ENCODE measurements at places on chromosomes 16 and 17.

DNA sequence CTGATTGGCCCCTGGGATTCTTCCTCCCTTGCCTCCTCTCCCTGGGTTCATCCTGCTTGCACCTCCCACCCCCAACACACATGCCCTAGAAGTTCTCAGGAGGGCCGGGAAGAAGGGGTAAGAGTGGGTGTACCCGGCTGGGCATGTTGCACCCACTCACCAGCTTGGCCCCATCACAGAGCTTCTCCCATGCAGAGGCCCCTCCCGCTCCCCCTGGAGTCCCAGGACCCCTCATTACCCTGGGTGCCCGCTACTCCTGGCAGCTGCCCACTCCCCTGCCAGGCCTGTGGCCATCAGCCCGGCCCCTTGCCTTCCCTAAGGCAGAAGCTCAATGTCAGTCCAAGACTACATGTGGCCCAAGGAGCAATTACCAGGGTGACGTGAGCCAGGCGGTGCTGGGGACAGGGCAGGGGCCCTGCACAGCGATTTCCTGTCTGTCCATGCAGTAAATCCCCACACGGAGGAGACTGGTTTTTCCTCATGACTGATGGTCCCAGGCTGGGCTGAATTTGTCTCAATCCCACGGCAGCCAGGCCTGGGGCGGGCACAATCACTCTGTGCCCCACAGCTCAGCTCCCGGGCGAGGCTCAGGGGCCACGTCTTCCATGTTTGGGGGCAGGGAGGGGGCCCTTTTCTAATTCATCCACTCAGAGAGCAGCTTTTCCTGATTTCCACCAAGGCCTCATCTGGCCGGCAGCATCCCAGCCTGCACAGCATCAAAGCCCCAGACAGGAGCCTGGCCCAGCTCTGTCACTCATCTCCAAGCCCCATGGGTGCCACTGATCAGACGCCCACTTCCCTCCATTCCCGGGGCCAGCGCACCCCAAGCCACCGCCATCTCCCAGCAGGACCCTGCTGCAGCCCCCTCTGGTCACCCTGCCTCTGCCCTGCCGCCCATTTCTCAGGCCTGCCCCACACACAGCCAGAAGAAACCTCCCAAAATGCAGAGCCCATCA is 234.7 kb downstream of the KATNIP start:
- no peak for DNase-seq

DNA sequence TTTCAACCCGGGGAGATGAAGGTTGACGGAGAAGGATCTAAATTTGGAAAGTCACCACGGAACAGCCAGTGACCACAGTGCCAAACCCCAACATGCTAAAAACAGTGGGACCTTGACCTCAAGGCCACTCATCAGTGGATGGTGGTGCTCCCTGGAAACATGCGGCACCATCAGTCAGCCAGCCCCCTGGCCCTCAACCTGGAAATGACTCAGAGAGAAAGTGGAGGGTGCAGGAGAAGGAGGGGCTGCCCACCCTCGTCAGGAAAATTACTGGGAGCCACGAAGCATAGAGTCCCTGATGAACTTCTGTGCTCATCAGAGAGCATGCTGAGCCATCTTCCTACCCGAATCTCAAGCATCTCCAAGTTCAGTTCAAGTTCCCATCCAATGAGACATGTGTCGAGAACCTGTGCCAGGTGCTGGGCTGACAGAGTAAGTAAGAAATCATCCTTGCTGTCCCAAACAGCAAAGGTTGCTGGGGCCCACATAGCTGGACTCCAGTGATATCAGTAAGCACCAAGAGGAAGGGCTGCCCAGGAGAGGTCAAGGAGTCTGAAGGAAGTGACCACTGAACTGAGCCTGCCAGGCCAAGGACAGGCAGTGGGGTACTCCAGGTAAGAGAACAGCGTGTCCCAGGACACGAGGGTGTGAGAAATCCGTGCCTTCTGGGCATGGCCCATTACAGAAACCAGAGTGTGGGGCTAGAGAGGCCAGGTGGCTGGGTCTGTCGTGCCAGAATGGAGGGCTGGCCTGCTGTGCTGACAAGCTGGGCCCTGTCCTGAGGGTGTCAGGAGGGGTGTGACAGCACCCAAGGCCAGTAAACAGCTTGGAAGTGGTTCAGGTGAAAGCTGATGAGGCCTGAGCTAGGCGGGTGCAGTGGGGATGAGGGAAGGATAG is 5.2 kb downstream of the PECAM1 start:
- no peak for DNase-seq

- DNase-seq = no peak
Measured at GRCh38 chr17:8186446-8186786, 3.6 kb downstream of the BORCS6 start.

- no peak for DNase-seq
Measured at GRCh38 chr17:41534899-41535546, 6.9 kb upstream of the KRT19 start.

DNA sequence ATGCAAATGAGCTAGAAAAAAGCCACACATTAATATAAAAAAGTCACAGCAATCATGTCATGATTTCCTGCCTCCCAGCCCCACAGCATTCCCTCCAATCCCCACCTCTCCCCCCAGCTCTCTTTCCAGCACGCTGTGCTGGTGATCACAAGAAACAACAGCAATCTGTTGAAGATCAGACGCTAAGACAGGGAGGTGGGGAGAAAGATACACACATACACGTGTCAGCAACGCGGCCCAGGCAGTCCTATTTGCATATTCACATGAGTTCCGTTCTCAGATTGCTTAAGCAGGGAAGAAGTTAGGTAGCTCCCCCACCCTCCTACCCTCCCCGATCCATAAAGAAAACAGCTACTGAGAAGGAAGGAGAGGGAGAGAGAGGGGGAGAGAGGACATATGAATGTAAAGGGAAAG is 405.5 kb upstream of the PSMD7 start:
- no peak for DNase-seq

GRCh38 chr17:71516149-71516548 is 604.7 kb upstream of the SOX9 start:
- DNase-seq = no peak

GRCh38 chr17:45688353-45688752 is 95.8 kb upstream of the CRHR1 start:
- no peak for DNase-seq

DNA sequence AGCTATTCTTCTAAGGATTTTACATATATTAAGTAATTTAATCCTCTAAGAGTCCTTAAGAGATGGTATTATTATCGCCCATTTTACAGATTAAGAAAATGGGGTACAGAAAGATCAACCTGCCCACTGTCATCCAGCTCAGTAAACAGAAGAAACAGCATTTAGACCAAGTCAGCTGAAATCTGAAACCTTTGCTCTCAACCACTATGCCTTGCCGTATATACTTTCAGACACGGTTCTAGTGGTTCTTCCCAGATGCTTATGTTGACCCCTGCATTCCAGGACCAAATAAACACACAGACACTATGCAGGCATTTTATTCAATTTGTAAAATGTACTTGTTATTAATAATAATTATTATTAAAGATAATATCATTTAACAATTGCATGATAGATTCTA is 854.8 kb downstream of the KCNJ2 start:
- DNase-seq = no peak

- no peak for DNase-seq
Measured at GRCh38 chr17:53191878-53192277, 630.8 kb upstream of the KIF2B start.

- DNase-seq = no peak
Measured at GRCh38 chr17:62948370-62948769, 17.7 kb upstream of the TANC2 start.

DNA sequence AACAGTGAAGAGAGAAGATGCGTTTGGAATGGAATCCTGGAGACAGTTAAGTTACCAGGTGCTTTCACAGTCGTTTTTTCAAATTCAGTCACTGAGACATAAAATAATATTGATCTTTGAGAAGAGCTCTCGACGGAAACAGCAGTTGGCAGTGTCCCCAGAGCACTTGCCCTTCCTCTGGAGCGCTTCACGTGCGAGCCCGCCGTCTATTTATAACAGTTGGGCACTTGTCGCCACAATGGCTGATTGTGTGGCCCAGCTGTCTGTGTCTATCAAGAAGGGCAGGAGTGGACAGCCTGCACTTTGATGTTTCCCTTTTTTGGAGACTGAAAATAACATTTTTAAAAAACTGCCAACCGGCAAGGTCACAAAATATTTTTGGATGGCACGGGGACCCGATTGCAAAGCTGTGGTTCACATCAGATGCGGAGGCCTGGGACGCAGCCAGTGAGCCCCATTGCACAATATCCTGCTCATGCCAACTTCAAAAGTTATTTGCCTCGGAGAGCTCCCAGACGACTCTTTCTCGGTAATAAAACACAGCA is 62.9 kb downstream of the ADCY9 start:
- peak; percentile 94 for DNase-seq

DNA sequence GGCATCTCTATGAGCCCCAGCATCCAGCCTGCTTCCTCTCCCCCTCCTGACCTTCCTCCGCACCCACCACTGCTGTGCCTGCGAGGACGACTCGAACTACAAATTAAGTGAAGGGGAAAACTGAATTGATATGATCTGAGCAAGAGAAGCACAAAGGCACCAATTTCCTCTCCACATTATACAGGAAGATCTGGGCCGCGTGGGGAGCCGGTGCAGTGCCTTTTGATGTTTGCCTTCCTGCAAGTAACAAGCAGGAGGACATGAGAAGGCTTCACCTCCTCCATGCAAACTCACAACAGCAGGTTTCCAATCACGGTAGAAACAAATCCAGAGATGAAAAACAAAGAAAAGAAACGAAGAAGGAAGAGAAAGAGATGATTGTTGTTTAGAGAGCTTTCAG is 57.8 kb upstream of the MMP2 start:
- DNase-seq = no peak

DNA sequence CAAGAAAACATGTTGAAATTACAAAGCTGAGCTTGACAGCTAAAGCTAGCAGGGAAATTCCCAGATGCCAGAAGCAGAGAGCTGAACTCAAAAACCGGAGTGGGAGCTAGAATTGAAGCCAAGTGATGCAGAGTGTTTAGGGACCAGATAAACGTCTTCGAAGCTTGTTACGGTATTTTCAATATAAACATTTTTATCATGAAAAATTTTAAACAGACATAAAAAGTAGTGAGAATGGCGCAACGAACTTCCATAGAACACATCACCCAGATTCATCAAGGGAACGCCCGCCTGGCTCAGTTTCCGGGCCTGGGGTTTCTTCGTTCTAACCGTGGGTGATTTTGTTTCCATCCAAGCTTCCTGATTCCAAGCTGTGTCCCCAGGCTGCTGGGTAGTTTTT is 18.1 kb downstream of the SPNS2 start:
- no peak for DNase-seq

GRCh38 chr17:48385319-48385718 is 44.7 kb downstream of the SKAP1 start:
- DNase-seq = no peak

GRCh38 chr17:8753136-8753975 is 5.0 kb downstream of the SPDYE4 start:
- DNase-seq = peak; percentile 64

DNA sequence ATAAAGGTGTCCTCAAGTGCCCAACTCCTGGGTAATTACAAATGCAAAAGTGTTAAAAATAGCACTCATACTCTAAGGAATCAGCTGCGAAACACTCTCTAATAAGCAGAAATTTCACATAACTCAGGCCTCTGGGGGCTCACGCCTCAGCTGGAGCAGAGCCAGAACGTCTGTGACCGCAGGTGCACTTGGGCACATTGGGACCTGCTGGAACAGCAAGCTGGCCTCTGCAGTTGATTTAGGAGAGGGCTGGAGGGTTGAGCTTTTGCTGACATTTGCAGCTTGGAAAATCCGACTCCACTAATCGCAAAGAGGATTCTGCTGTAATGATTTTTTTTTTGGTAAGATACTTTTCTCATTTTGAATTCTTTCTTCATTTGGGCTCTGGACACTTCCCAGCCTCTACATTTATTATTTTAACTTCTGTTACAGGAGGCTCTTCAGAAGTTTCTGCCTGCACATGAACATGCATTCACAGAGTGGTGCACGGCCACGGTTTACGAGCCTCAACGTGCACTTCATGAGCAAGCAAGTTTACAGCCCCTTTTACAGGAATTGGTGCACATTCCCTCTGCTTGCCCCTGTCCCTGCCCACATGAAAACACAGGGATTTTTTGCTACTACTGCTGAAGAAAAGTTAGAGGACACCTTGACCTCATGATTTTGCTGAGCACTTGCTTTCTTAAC is 4.1 kb upstream of the SNTB2 start:
- no peak for DNase-seq

DNA sequence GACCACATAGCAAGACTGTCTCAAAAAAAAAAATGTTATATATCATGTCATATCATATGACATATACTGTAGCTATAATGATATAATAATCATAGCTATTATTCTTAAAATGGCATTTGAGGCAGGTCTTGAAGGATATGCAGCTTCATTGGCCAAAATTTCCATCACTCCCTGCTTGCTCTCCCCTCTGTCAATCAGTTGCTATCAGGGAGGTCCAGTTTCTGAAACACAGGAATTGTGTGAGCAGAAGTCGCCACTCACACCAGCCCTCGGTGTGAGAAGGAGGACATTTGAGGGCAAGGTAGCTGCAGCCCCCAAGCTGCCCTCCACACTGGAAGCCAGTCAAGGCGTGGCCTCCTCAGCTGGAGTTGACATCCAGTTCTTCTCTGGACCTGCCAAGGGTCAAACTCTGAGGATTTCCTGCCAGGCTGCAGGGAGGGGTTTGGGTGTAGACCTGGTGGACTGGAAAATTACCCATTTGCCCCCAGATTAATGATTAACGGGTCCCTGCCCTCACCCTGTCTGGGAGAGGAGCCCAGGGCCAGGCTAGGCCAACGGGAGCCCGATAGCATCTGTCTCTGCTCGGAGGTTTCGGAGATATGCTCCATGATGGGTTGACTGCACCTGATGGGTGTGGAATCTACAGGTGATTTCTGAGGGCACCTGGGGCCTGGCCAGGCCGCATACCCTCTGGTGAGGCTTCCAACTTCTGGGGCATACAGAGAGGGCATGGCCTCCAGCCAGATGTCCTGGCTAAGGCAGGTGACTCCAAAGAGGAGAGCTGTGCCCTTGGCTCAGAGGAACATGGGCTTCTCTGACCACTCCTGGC is 18.8 kb downstream of the WNT9B start:
- no peak for DNase-seq

- DNase-seq = no peak
Measured at GRCh38 chr16:12573730-12574383, 229.8 kb downstream of the CPPED1 start.

- no peak for DNase-seq
Measured at GRCh38 chr17:44038604-44039011, 23.8 kb upstream of the TMEM101 start.

GRCh38 chr16:72962347-72962746 is 85.6 kb downstream of the ZFHX3 start:
- no peak for DNase-seq

DNA sequence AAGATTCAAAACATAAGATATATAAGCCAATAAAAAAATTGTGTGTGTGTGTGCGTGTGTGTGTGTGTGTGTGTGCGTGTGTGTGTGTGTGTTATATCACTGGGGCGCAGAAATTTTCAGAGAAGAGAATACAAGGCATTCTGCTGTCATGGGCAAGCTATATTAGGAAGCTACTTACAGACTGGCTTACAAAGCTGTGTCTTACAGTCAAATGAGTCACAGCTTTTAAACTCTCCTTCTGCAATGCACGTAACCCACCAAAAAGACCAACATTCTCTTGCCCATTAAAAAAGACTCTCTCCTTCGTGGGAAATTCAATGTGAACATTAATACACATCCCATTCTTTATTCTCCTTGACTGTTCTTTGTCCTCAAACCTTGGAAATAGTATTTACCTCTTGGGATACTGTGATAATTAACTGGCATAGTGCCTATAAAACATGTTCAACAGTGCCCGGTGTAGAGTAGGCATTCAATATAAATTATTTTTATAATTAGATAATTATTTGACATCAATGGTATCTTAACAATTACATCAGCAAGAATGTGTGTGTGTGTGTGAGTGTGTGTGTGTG is 860.4 kb upstream of the SOX9 start:
- no peak for DNase-seq

- no peak for DNase-seq
Measured at GRCh38 chr17:75565066-75565465, 22.5 kb upstream of the MYO15B start.
